ENCODE measurements at places on chromosomes 5 and 9. TPM values are rescaled to one million over a fixed set of nuclear protein-coding genes. Genes with fewer than 3 reads are reported as not detected.

Gene SOHLH1
- total RNA-seq = not detected

Gene OBP2B
- not detected for total RNA-seq

Gene IL3
- not detected for total RNA-seq

Gene ADAMTSL1
- total RNA-seq = 37.5 TPM

Gene ANKRD20A1
- total RNA-seq = 0.16 TPM

Gene CDHR2
- total RNA-seq = 0.32 TPM

Gene IL33
- total RNA-seq = 83.6 TPM

Gene IDNK
- total RNA-seq = 7.4 TPM

Gene SOWAHA
- under 0.01 TPM for total RNA-seq

Gene ASB6
- total RNA-seq = 8.8 TPM

Gene VDAC1
- 228 TPM for total RNA-seq

Gene PDE6A
- total RNA-seq = not detected

Gene FOXI1
- total RNA-seq = not detected

Gene ADGRV1
- total RNA-seq = 0.17 TPM
